Right hindlimb (tissue), 1 donor: ENCODE measurements at places on chromosomes 11 and 22.
A peak's percentile ranks its signal among the peaks of the same experiment; 100 is the strongest.

DNA sequence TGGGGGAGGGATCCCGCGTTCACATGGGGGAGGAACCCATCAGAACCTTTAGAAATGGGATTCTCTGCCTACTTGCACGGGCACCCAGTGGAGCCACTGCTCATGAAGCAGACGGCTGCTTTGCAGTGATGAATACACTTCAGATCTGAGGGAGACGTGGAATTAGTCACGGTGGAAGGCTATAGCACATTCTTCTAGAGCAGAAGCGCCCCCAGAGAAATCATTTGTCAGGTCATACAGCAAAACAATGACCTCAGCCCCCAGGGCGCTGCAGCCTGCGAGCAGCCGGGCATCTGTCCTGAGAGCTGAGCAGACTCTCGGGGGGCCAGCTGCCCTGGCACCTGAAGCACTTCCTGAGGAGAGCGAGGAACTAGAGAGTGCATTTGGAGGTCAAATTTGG lies 12.7 kb downstream of the TP53AIP1 start:
- DNase-seq, result peak; percentile 49

GRCh38 chr11:81174646-81175330 lies 1558.9 kb downstream of the FAM181B start:
- no peak for DNase-seq

- no peak for DNase-seq
Measured at GRCh38 chr11:119481667-119482400, 58.9 kb upstream of the THY1 start.

DNA sequence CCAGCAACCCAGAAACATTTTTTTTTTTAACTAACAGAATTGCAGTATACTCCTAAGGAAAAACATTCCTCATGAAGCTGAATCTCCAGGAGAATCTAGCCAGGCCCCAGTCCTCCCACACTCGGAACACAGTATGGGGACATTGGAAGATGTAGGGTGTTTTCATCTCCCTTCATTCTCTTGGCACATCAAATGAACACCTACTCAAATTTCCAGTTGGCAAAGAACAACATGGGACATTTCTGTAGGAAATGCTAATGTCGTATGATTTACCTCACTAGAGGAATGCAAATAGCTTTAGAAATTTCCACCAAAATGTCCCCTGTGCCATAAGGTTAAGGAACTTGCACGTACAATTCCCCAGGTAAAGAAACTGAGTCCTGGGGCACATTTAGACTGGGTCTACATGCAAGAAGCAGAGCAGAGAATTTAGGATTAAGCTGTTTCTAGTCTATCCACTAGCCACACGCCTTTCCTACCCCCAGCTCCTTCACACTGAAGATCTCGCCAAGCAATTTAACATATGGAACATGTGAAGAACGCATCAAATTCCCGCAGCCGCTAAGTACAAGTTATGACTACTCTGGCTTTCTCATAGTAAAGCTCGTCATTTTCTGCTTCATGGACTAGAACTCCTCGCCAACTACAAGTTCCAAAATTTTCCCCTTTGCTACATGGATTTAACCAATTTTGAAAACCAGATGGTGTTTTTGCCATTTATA lies 2.9 kb upstream of the CADM1 start:
- DNase-seq, result peak; percentile 61

DNA sequence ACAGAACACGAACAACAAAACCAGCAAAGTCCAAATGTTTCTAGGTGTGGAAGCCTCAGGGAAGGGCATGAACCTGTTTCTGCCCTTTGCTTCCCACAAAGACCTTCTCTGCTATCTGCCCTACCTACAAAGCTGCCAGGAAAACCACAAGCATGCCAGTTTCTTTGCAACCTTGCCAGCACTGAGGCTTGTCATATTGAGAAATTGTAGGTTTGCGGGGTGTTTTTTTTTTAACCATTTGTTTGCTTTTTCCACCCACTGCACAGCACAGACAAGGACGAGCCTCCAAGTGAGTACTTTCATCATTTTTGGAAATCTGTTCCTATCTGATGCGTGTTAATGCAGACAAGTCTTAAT lies 12.8 kb downstream of the PARVG start:
- DNase-seq, result no peak

- no peak for DNase-seq
Measured at GRCh38 chr11:32210556-32210955, 119.7 kb downstream of the RCN1 start.

GRCh38 chr22:43188829-43189545 lies 2.1 kb upstream of the TTLL12 start:
- no peak for DNase-seq

- DNase-seq, result peak; percentile 92
Measured at GRCh38 chr11:1879941-1880720, 11.6 kb downstream of the PRR33 start.

GRCh38 chr11:106853850-106854401 lies 164.3 kb downstream of the GUCY1A2 start:
- no peak for DNase-seq

DNA sequence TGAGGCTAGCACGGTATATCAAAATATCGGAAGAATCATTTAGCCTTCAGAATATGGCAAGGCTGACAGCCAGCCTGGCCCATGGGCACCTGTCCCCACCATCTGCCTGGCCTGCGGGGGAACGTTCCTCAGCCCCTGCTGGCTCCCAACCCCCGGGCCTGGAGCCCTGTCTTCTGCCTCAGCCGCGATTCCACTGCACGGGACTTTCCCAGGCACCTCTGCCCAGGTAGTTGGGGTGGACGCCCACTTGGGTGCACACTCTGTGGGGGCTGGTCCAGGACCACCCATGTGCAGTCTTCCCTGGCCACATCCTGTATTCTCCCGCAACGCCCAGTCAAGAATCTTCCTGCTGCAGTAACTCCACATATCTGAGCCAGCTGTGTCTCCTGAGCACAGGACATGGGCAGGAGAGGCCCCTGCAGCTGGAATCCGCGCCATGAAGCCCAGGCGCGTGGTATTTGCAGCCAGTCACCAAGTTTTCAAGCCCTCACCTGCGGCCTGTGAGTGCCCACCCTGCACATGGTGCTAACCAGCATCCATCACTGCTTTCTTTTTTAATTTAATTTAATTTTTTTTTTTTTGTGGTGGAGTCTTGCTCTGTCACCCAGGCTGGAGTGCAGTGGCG lies 77.9 kb downstream of the KCNQ1 start:
- peak; percentile 11 for DNase-seq

DNA sequence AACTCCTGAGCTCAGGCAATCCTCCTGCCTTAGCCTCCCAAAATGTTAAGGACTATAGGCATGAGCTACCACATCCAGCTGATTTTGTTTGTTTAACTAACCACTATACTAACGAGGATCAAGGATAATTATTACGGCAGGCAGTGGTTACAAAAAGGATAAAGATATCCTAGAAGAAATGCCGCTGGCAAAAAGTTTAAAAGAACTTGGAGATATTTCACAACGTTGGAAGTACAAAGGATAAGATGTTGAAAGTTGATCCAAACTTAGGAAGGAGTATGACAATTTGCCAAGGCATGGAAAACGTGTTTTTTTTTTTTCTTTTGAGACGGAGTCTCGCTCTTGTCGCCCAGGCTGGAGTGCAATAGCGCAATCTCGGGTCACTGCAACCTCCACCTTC lies 13.4 kb downstream of the AP5B1 start:
- DNase-seq, result no peak

DNA sequence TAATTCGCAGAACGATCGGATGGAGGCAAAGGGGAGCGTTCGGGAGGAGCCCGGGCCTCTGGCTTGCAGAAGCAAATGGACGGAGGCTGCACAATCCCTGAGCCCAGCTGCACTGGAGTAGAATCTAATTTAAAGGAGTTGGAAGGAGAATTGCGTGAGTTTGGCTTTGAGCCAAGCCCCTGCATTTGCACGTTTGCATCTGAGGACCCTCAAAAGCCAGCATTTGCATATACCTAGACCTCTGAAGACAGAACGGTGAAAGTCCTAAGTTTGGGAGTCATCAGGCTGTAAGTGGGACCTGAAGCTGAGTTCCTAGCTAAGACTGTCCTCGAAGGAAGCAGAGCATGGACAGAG lies 15.6 kb downstream of the TP53AIP1 start:
- DNase-seq, result no peak

- DNase-seq, result no peak
Measured at GRCh38 chr11:132632641-132633124, 899.6 kb downstream of the OPCML start.

GRCh38 chr22:34308101-34308500 lies 387.8 kb upstream of the LARGE1 start:
- no peak for DNase-seq

DNA sequence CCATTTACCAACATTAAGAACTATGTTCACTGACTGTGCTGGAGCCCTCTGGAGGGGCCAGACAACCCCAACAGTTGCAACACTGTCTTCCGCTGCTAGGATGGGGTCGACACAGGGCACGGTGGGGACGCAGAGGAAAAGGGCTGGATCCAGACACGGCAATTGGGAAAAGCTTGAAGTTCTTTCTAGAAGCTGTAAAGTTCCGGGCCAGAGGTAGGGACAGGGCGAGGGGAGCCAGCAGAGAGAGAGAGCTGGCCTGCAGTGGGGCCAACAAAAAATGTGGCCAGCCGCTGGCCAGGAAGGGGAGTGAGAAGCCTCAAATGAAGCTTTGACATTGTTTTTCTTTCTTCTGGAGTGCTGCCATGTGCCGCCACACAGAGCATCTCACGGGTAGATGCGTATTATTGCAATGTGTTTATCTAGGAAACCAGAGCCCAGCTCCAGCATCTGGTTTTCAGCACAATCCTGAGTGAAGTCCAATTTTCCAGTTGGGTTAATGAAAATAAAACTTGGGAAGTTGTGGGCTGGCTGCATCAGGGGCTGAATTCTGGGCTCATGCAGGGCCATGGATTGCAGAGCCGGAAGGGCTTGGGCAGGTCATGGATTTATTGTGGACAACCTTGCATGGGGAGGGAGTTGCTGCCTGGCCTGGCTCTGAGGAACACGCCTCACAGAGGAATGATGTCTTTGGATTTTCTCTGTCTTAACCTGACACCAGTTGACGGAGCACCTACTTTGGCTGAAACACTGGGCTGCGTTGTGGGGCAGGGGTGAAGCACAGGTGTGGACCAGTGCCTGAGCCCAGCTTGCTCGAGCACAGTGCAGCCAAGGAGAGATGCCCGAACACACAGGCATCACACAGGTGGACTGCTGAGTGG lies 67.6 kb upstream of the AMPD3 start:
- DNase-seq, result peak; percentile 88

DNA sequence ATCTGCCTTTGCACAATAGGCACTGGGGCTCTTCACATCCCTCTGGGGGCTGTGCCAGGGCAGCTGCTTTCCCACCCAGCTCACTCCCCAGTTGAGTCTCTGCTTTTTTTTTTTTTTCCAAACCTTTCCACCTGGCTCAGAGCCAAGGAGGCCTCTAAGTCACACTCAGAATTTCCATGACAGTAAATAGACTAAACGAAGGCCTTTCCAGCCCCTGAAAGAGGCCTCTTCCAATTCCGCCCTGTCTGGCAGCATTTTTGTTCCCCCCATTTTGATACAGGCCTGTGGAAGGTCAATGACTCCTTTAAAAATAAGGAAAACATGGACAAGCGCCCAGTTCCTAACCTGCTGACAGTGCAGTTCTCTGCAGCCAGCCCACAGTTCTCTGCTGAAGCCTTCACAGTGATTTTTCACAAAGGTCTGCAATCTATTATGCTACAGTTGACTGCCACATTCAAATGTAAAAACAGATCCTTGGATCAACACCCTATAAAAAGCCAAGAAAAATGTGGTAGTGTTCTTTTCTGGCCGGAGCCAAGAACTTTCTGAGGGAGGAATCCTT lies 107.5 kb upstream of the SESN3 start:
- peak; percentile 97 for DNase-seq

GRCh38 chr11:61507962-61508861 lies at the start of gene LRRC10B:
Gene LRRC10B (plus strand): TSS chr11:61508749. CDS start chr11:61508999, 250 bp downstream.
- DNase-seq, result peak; percentile 58

DNA sequence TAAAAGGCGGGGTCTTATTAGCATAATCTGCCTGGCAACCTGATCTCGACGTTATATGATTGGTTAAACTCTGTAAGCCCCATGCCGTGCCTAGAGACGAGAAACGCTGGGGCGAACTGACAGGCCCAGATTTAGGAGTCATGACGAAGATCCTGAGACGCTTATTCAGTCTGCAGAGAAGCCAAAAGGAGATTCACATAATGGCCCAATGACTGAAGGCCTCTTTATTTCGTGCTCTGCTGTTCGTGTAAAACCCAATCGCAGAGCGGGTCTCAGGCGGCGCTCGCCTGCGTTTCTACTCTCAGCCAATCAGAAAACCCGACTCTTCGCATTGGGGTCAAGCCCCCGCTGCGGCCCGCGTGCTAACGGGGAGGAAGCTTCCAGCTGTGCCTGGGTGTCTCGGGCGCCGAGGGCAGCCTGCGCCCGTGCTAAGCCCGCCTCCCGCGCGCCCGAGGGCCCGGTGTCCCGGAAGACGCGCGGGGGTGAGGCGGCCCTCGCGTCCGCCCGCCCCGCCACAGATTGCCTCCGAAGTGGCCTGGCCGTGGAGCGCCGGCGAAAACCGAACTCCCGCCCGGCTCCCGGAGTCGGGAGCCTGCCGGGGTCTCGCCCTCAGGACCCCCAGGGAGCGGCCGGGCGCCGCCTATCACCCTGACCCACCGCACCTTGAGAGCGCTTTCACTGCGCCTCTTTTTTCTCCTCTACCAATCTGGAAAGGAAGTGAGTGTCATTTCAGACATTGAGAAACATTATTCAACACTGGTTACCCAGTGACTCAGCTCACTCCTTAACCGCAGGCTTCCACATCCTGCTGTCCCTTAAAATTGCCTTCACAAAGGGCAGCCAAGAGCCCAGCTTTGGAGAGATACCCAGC lies 446 bp upstream of the PRDM10 start:
- DNase-seq, result peak; percentile 97

GRCh38 chr11:45852018-45852711 lies 4.9 kb downstream of the CRY2 start:
- no peak for DNase-seq

- peak; percentile 74 for DNase-seq
Measured at GRCh38 chr22:43213051-43213450, 26.1 kb upstream of the TTLL12 start.

DNA sequence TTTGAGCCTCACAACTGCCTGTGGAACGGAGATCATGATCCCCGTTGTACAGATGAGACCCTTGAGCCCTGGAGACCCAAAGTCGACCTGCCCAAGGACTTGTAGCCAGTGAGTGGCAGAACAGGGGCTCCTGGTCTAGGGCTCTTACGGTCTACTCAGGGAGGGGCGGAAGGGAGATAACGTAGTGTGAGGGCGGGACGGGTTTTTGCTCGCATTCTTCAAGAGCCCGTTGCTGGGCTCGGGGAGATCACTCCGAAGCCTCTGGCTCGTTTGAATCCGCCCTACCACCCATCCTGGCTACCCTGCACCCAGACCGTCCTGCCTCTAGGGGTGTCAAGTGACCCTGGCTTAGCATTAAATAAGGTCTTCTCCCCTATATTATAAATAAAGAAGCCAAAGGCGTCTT lies 639 bp downstream of the CRY2 start:
- DNase-seq, result no peak

- no peak for DNase-seq
Measured at GRCh38 chr22:48797731-48798130, 1029.9 kb downstream of the BRD1 start.

DNA sequence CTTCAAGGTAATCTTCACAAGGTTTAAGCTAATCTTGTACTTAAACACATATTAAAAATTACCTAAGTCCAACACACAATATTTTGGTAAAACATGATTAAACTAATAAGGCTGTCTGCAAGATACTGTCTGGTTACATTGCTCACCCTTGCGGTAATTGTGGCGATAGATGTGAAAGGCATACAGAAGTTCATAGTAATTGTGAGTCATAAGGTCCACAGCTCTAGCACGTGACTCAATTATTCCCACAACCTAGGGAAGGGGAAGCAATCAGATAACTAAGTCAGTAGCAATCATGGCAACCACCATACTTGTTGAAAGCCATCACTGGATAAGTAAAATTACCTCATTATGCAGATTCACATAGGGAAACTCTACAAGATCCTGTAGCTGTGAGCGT lies 30.5 kb upstream of the FNBP4 start:
- DNase-seq, result no peak

GRCh38 chr22:27218012-27218920 lies 560.9 kb downstream of the MIAT start:
- DNase-seq, result peak; percentile 67
